GM23338 (cell line): ENCODE measurements at places on chromosomes 16 and 17. TPM values are rescaled to one million over a fixed set of nuclear protein-coding genes. Genes with fewer than 3 reads are reported as not detected.
A peak's percentile ranks its signal among the peaks of the same experiment; 100 is the strongest.

The CIITA gene
- 0.57 and 1.2 TPM in 2 replicates for polyA plus RNA-seq

DNA sequence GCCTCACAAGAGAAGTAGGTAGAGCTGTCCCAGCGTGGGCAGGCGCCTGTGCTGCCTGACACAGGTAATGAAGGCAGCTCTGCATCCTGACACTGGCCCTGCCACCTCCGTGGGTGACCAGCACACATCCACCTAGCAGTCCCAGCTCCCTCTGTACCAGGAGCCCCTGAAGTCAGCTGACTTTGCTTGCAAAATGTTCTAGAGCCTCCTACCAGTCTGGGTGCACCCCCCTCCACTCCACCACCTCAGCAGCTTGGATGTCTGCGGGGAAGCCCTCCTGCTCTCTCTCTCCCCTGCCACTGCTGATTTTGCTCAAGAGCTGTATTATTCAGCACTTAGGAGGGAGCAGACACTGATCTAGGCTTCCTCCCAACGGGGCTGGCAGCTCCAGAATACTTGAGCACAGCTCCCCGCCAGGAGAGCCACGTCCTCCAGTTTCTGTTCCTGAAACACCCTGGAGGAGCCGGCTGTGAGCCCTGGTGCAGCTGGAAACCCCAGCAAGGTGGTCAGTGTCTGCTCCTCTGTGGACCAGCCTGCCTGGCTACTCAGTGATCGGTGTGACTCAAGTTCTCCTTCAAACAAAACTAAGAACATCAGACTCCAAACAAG is 1.0 kb downstream of the RNF166 start:
- peak overlapping the region; percentile 92 for H3K4me3 ChIP-seq
- H3K4me1 ChIP-seq = peaks cover 5% of the 10 kb centered on the region; the same call in 1 of the 2 replicates
- no peak overlapping the region for H3K27ac ChIP-seq
- no peaks in the 10 kb centered on the region for H3K36me3 ChIP-seq

DNA sequence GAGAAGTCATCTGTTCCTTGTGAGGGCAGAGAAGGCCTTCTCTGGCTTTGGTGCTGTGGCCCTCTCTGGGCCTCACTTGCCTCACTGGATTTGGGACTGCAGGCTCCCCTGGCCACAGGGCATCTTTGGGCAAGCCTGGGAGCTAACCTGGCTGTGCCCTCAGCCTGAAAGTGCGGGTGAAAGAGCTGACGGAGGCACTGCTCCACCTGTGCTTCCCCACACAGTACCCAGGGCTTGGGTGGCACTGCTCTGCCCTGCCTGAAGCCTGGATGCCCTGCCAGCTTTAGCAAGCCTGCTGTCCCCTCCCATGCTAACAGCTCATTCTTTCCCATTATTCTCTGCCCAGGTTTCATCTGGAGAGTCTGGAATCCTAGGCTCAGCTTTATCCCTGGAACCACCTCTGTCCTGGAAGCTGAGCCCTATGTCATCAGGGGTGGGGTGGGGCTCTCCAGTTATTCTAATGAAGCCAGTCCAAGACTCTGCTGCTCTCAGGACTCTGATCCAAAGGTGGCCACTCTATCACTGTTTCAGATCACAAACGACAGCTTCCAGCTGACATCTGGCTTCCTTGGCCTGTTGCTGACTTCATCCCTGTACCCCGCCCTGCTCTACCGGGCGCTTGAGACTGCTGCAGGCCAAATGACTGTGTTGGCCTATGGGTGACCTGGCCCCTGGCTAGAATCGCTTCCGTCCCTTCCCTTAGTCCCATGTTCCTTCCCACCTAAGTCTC is 29.3 kb downstream of the HIC1 start:
- no peaks in the 10 kb centered on the region for H3K36me3 ChIP-seq
- DNase-seq = no peak
- H3K27ac ChIP-seq = no peak overlapping the region
- H3K4me1 ChIP-seq = no peaks in the 10 kb centered on the region
- H3K27me3 ChIP-seq = no peaks in the 10 kb centered on the region
- H3K4me3 ChIP-seq = no peak overlapping the region

- no peak overlapping the region for H3K27ac ChIP-seq
- H3K4me3 ChIP-seq = no peak overlapping the region
- H3K36me3 ChIP-seq = no peaks in the 10 kb centered on the region
- H3K4me1 ChIP-seq = peaks cover 10% of the 10 kb centered on the region
Observed at GRCh38 chr17:77405867-77406732, 265.3 kb downstream of the SEC14L1 start.

DNA sequence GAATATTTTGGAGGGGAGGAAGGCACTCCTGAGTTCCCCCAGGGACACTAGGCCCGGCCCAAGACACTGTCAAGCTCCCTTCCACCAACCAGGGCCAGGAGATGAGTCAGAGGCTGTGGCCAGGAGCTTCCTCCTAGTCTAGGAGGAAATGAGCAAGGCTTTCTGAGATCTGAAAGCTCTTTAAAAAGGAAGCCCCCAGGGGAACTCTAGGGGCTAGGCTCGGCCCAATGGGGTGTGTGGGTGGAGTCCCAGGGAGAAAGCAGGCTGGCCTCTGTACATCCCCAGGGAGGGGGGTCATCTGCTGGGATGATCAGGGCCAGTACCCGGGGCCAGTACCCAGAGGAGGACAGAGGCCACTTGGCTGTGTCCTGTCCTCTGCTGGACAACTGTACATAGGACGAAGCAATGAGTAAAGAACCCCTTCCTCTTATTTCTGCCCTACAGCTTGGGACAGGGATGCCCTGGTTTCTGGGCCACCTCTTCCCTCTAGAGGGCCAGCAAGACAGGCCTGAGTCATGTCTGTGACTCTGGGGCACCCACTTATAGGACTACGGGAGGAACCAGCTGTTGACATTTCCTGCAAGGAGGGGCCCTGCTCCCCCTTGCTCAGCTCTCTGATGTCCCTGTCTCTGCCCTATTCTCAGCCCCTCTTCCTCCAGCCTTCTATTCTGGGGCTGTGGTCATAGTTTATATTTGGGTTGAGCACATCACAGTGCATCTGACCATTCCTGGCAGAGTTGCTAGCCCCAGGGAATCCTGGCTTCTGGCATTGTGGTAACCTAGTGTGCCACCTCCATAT is 2.7 kb downstream of the FHOD1 start:
- H3K27ac ChIP-seq = no peak overlapping the region
- H3K4me1 ChIP-seq = peaks cover 29% of the 10 kb centered on the region
- H3K36me3 ChIP-seq = no peaks in the 10 kb centered on the region

DNA sequence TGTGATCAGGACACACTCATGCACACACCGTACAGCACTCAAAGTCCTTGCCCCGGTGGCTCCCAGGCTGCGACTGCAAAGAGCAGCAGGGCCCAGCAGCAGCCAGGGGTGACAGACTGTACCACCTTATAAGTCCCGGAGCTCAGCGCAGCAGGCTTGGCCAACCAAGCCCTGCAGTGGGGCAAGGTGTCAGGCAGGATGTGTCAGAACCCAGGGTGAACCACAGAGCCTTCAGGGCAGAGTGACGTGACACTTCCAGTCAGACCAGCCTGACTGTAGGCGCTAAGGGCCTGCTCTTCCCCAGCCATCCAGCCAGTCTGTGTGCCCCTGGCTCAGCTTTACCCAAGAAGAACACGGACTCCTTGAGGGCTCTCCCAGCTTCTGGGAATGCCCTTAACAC is 204.1 kb downstream of the COPRS start:
- H3K27ac ChIP-seq = no peak overlapping the region
- no peak overlapping the region for H3K4me3 ChIP-seq
- no peak for DNase-seq

DNA sequence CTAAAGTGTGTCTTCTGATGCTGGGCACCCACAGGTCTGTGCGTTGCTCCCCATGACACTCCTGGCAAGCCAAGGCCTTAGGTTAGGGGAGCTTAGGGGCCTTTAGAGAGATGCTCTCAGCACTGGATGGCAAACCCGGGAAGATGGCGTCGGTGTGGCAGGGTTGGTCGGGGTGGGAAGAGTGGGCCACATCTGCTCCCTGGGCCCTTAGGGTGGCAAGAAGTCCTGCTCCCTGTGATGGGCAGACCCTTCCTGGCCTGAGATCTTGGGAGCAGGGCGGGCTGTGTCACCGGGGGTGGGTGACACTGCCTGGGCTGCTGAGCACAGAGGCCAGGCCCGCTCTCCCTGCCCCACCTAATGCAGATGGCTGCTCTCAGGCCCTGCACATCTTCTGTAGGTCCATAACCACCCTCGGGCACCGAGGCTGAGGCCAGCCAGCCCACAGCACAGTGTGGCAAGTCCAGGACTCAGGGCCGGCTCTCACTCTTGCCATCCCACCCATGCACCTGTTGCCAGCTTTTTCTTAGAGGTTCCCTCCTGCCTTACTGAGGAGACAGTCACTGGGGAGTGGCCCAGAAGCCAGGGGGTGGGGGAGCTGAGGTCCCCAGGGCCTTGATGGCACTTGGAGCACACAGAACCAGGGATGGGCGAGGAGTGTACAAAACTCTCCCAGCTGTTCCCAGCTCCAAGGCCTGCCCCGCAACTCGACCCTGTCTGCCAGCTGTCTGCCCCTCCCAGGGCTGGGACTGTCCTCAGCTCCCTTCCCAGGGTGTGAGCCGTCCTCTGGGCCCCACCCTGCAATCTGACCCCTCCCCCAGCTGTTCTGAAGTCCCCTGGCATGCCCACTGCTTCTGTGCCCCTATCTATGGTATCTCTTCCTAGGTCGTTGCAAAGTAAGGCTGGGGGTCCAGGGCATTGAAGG is 4.4 kb upstream of the MTSS2 start:
- no peak overlapping the region for H3K27ac ChIP-seq
- H3K36me3 ChIP-seq = no peaks in the 10 kb centered on the region
- H3K27me3 ChIP-seq = peaks cover 4% of the 10 kb centered on the region; the same call in 1 of the 2 replicates
- no peak overlapping the region for H3K4me3 ChIP-seq
- H3K4me1 ChIP-seq = peaks cover 24% of the 10 kb centered on the region
